ENCODE measurements at places on chromosomes 11 and 22.

- DNase-seq = no peak
Measured at GRCh38 chr11:48095779-48096470, 115.6 kb downstream of the PTPRJ start.

GRCh38 chr11:90532125-90532524 lies 309.3 kb upstream of the CHORDC1 start:
- no peak for DNase-seq

GRCh38 chr11:119117004-119117706 lies 4.2 kb upstream of the HINFP start:
- DNase-seq = no peak

DNA sequence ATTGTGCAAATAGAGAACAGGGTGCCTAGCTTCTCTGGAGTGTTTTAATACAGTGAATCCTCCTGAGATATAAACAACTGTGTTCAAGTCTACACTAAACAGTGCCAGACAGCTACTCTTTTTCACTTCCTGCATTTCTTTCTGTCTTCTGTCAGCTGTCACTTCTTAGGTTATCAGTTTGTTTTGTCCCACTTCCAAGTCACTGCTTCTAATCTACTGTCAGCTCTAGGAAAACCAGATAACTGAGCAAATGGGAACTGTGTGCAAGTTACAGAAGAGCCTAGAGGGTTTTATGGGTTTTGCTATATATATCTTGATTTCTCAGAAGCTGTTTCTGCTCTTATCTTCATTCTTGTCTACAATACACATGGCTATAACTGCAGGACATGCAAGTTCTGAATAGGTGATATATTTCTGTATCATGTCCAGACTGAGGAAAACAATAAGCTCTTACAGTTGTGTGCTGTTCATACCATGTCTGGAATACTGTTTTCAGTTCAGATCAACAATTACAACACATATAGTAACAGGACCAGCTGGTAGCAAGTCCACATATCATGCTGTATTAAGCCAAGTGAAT lies 5.8 kb downstream of the PITPNB start:
- DNase-seq = no peak

- no peak for DNase-seq
Measured at GRCh38 chr22:19456541-19456940, 9.0 kb upstream of the C22orf39 start.

- peak; percentile 23 for DNase-seq
Measured at GRCh38 chr11:45332276-45332934, 46.3 kb upstream of the SYT13 start.

DNA sequence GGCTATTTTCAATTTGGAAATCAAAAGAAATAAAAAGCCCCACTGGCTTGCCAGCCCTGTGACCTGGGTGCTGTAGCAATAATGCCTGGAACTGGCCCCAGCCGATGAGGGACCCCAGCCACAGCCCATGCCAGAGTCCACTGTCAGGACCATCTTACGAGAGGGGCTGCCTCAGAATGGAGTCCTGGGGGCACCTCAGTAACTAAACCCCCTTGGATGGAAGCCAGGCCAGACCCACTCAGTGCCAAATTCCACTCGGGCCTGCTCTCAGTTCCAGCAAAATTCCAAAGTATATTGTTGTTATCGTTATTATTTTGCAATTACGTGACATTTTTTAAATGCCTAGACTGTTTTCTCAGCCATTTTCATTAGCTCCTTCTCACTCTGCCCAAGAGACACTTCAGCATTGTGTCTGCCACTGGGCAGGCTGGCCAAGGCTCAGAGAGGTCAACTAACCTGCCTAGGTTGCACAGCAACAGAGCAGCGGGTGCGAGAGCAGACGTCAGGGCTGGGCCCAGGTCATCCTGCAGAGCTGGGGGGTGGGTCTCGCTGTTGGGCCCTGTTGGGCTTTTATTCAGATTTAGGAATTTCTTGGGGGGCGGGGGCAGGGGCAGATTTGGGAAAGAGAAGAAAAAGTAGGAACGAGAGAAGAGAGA lies 19.5 kb downstream of the CDKN1C start:
- no peak for DNase-seq

DNA sequence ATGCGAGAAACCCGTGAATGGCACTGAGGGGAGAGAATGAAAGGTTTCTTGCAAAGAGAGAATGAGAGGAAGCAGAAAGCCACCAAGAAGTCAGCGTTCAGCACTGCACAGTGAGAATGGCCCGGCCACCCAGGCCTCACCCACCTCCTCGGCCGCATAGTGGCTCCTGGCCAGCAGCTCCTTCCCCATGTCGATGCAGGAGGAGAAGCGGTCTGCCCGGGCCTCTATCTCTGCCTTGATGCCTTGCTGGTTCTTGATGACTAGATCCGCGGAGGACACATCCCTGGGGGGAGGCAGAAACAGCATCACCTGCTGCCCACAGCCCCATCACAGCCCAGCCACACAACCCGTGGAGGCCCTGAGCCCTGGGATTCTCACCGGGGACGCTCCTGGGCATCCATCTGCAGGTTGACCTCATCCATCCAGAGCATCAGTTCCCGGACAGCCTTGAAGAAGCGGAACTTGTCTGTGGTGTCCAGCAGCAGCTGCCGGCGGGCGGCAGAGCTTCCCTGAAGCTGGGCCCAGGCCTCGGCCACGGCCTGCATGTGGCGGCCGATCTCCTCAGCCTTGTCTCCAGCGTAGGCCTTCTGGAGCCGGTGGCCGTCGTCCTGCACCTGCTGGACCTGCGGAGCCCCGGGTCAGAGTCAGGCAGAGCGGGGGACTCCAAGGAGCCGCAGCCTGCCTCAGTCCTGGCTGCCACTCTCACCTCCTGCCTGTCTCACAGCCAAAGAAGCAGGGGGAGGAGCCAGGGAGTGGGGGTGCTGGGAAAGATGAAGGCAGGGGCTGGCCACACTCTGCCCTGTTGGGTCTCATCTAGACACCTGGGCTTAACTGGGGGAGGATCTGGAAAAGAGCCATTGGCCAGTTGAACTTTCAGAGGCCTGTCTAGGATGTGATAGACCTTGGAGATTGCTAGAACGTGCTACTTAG lies 12.2 kb upstream of the RBM4B start:
- no peak for DNase-seq

GRCh38 chr11:44017443-44018126 lies 30.2 kb upstream of the ACCSL start:
- no peak for DNase-seq

GRCh38 chr11:16406226-16406625 lies 49.9 kb upstream of the SOX6 start:
- DNase-seq = no peak

DNA sequence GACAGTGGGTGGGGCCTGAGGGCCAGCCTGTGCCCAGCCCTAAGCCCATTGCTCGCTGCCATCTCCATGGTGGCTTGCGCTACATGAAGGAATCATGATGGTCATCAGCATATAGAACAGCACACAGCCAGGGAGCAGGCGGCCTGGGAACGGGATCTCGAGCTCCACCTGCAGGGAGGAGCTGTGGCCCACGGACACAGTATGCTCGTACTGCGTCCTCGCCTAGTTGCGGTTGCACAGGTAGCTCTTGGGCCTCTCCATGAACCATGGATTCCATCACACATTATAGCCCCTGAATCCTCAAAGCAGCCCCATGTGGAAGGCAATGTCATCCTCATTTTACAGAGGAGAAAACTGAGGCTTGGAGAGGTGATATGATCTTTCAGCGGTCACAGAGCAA lies 15.1 kb downstream of the SEC14L4 start:
- DNase-seq = no peak

GRCh38 chr11:100827934-100828661 lies 141.0 kb downstream of the ARHGAP42 start:
- no peak for DNase-seq

DNA sequence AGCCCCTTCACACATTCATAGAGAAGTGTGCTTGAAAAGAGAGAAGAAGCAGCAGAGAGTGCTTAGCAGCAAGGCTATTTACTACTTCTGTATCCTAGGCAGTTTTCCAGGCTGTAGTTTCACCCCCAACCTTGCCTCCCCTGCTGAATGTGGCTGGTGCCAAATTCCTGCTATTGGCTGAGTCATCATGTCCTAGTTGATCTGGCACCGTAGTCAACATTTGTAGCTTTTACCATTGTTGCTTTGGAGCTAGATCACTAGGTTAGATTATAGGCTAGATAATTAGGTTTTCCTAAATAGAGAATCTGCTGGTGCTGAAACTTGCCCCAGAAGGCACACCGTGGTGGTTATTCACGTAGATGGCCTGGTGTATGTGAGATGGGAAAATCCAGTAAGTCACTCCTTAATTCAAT lies 32.7 kb downstream of the ARHGAP42 start:
- no peak for DNase-seq

DNA sequence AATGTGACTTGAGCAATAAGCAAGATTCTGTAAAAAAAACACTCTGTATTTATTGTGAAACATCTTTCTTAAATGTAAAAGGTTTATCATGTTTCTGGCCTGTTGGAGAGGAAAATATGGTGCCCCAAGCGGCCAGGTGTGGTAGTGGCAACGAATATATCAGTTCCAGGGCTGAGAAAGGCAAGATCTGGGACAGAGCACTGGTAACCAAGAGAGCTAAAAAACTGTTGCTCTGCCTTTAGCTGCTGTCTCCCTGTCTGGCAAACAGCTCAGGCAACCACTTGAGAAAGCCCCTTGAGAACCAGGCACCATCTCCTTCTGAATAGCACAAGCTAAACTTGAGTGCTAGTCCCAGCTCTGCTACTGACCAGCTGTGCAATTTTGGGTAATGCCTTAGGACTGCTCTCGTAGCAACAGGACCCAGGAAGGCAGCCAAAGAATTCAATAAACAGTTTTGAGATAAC lies 129.9 kb downstream of the KCNC1 start:
- no peak for DNase-seq

GRCh38 chr11:63623513-63624140 lies 9.4 kb upstream of the PLAAT3 start:
- DNase-seq = no peak

GRCh38 chr11:69848201-69848600 lies 29.0 kb upstream of the FGF3 start:
- no peak for DNase-seq

DNA sequence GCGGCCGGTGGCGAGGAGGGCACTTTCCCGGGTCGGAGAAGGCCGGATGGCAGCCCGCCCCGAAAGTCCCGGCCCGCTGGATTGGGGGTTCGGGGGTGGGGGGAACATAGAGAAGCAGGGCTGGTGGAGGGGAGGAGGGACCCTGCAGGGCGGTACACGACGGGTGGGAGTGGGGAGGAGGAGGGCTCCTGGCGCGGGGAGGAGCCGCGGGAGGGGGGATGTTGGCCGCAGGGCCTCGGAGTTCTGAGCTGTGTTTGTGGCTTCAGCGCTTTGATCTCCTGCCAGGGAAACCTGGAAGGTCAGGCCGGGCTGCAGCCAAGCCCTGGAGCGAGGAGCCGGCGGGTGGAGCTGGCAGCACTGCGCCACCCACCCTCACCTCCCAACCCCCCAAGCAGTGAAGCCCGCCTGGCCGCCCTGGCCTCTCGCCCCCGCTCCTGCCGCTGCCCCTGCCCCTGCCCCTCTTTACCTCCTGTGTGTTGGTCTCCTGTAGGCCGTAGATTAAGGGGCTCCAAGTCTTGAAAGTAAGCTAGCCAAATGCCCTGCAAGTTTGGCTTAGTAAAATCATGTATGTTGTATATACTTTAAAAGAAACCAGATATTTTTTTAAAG lies 30.9 kb downstream of the C22orf31 start:
- DNase-seq = no peak

GRCh38 chr11:103488031-103488461 lies 378.8 kb downstream of the DYNC2H1 start:
- no peak for DNase-seq

- no peak for DNase-seq
Measured at GRCh38 chr11:15817001-15817400, 539.3 kb downstream of the SOX6 start.

DNA sequence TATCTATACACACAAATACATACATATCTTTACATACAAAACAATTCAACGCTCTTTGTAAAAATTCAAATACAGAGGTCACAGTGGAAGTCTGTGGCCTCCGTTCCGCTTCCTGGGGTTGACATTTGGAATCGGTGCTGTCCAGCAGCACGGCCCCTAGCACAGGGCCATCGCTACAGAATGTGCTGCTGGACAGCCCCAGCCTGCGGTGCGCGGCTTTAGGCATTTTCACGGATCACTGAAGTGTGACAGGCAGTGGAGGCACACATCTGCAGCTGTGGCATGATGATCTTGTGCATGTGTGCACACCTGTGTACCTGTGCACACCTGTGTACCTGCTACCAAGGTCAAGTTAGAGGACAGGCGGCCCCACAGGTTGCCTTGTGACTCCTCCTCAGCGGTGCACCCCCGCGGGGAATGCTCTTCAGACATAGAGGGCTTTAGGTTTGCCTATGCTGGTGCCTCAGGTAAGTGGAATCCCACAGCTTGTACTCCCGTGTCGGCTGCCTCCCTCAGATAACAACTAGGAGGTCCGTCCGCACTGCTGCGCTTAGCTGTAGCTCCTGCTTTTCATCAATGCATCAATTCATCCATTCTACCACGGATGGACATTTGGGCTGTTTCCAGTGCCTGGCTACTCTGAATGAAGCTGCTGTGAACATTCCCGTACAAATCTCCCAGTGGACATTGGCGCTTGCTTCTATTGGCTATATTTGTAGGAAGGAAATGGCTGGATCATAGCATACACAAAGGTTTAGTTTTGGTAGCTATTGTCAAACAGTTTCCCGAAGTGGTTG lies 29.9 kb downstream of the GAL start:
- DNase-seq = no peak

DNA sequence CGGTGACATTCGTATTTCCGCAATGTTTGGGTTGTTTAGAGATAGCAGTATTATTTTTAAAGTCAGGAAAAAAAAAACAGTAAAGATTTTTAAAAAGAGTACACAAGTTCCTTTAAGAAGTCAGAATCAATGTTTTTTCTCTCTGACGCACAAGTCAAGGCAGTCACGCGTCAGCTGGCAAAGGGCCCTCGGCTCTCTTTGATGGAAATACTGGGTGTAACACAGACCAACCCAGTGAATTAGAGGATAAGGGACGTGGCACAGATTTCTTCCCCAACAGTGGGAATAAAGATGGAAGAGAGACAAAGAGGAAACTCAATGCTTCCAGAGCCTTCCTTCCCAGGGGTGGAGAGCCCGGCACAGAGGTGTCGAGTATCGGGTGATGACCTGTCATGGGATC lies 13.4 kb downstream of the ASCC2 start:
- no peak for DNase-seq

DNA sequence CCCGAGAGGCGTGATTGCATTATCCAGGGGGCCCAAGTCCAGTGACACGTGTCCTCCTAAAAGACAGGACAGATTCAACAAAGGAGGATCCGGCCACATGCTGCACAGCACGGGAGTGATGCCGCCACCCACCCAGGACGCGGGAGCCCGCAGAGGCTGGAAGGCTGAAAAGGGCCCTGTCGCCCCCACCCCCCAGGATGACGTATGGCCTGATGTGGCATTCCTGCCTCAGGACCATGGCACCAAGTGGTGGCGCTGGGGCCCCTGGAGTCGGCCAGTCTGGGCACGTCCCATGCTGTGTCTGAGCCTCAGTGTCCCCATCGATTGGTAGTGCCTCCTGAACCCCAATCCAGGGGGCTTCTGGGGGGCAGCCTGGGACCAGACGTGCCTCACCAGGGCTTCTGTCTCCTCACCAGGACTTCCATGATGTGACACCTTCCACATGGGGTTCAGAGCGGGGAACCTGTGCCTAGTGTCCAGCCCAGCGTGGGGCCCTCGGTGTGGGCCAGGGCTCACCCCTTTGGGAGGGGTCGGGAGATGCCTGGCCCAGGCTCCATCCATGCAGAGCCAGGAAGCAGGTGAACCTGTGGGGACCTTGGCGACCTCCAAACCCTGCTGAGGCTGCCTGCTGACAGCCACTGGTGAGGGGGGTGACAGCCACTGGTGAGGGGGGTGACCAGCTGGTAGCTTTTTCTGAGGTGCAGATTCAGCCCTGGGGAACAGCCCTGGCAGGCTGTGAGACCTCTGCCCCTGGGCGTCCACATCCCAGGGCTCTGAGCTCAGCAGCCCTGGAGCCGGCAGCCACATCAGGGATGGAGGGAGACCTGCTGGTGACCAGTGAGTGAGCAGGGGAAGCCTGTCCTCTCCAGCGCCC lies 75.3 kb downstream of the KCNQ1 start:
- no peak for DNase-seq
